ENCODE measurements at places on chromosomes 13 and 19. TPM values are rescaled to one million over a fixed set of nuclear protein-coding genes. Genes with fewer than 3 reads are reported as not detected.

Gene MEX3D
- 12.5 TPM for total RNA-seq

DNA sequence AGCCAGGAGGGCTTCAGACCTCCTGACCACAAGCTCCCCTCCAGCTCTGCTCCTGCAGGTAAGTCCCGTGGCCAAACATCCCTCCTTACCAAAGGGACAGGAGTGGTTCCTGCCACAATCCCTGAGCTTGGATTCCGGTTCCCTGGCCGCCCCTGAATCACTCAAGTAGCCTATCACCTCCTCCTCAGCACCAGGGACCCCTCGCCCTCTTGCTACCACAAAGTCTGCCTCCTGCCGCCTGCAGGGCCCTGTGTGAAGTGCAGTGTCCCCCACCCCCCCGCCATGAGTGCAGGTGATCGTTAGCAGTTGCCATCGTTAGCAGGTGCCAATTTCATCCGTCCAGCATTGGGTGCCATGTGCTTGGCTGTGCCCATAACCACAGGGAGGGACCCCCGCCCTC is 40.8 kb upstream of the RANBP3 start:
- no peak overlapping the region for H3K27ac ChIP-seq
- H3K4me3 ChIP-seq, result no peak overlapping the region
- no peaks in the 10 kb centered on the region for H3K36me3 ChIP-seq
- DNase-seq, result peak; percentile 29
- H3K4me1 ChIP-seq, result peaks cover 14% of the 10 kb centered on the region
- H3K27me3 ChIP-seq, result no peaks in the 10 kb centered on the region

DNA sequence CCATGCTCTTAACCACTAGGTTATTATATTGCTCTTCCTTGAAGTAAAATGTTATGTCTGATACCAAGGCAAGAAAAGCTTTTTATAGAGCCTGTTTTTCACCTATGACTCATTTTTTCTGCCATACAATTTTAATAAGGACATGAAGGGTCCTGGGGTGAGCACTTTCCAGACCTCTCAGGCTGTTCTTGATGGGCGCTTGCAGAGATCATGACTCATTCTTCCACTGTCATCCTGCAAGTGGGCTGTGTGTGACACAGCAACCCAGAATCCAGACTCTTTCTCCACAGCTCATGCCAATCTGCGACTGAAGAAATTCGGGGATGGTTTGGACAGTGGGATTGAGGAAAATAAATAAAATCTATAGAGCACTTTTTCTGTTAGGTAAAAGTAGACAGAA is 506.7 kb upstream of the NBEA start:
- no peak for DNase-seq
- no peak overlapping the region for H3K4me3 ChIP-seq
- H3K27me3 ChIP-seq, result no peaks in the 10 kb centered on the region
- H3K4me1 ChIP-seq, result no peaks in the 10 kb centered on the region

Gene SYNGR4
- not detected for total RNA-seq

DNA sequence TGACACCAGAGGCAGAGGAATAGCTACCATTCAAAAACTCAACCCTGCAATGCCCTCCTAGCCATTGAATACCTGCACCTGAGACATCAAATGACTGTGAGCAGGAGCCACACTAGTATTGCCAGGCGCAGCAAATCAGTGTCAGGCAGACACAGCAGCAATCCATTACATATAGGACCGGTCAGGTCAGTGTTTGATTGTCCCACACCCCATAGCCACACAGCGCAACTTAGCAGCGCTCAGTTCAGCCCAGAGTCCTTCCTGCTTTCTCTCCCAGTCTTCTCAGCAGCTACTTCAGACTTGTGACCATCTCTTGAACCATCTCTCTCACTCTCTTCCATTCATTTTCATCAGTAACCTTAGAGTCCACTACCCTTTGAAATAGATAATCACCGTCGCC is 181.6 kb upstream of the GPR12 start:
- DNase-seq, result no peak
- peaks cover 7% of the 10 kb centered on the region for H3K27me3 ChIP-seq
- no peaks in the 10 kb centered on the region for H3K36me3 ChIP-seq
- no peak overlapping the region for H3K4me3 ChIP-seq

- no peaks in the 10 kb centered on the region for H3K36me3 ChIP-seq
- no peaks in the 10 kb centered on the region for H3K27me3 ChIP-seq
- no peak for DNase-seq
- no peaks in the 10 kb centered on the region for H3K4me1 ChIP-seq
- no peak overlapping the region for H3K27ac ChIP-seq
Observed at GRCh38 chr13:60617991-60618733, 221.1 kb downstream of the TDRD3 start.

Gene TINCR
- total RNA-seq, result 0.68 TPM

DNA sequence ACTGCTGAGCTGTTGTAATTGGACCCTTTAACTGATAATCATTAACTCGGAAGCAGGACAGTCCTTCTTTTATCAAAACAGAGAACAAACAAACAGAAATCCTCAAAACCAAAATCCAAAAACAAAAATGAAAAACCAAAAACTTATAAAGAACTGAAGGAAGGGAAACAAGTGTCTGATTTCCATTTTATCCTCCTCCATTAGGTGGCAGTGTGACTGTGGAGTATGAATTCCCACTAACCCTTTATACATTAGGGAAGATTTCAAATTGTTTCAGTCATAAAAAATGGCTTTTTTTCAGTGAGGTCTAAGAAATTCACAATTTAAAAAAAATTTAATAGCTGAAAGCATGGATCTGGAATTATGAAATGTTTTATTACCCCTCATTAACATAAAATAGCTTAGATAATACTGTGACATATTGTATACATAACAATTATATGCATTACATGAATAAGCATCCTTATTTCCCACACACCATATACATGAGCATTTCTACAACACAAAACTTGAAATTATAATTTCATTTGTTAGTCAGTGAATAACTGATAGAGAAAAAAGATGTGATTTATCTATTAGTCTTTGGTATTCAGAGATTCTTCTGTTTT is 1074.3 kb upstream of the PCDH9 start:
- no peak for DNase-seq
- no peaks in the 10 kb centered on the region for H3K4me1 ChIP-seq
- no peak overlapping the region for H3K4me3 ChIP-seq
- H3K27me3 ChIP-seq, result no peaks in the 10 kb centered on the region

- no peak for DNase-seq
- H3K36me3 ChIP-seq, result no peaks in the 10 kb centered on the region
- no peak overlapping the region for H3K27ac ChIP-seq
- H3K4me1 ChIP-seq, result no peaks in the 10 kb centered on the region
- no peaks in the 10 kb centered on the region for H3K27me3 ChIP-seq
Observed at GRCh38 chr19:7145494-7145893, 76.0 kb downstream of the ZNF557 start.

DNA sequence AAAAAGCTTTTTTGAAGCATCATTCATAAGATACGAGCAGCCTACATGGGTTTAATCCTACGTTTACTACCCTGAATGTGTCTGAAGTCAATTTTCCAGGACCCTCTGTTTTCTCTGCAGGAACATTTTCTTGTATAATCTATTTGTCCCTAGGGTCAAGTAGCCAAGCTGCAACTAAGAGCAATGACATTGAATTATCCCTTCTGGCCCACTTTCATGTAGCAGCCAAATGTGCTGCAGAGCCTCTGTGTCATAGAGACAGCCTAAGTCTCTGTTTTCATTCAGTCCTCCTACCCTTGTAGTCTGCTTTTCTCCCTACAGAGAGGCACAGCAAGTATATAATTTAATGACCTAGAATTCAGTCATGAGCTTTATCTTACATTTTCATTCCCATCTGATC is 82.1 kb downstream of the ZAR1L start:
- no peaks in the 10 kb centered on the region for H3K27me3 ChIP-seq
- H3K4me3 ChIP-seq, result no peak overlapping the region
- H3K4me1 ChIP-seq, result peaks cover 3% of the 10 kb centered on the region
- no peak for DNase-seq
- no peak overlapping the region for H3K27ac ChIP-seq
- H3K36me3 ChIP-seq, result no peaks in the 10 kb centered on the region

Gene ZNF547
- 4.2 TPM for total RNA-seq

Gene PLIN3
- total RNA-seq, result 27.5 TPM

Gene TEX26
- total RNA-seq, result not detected

DNA sequence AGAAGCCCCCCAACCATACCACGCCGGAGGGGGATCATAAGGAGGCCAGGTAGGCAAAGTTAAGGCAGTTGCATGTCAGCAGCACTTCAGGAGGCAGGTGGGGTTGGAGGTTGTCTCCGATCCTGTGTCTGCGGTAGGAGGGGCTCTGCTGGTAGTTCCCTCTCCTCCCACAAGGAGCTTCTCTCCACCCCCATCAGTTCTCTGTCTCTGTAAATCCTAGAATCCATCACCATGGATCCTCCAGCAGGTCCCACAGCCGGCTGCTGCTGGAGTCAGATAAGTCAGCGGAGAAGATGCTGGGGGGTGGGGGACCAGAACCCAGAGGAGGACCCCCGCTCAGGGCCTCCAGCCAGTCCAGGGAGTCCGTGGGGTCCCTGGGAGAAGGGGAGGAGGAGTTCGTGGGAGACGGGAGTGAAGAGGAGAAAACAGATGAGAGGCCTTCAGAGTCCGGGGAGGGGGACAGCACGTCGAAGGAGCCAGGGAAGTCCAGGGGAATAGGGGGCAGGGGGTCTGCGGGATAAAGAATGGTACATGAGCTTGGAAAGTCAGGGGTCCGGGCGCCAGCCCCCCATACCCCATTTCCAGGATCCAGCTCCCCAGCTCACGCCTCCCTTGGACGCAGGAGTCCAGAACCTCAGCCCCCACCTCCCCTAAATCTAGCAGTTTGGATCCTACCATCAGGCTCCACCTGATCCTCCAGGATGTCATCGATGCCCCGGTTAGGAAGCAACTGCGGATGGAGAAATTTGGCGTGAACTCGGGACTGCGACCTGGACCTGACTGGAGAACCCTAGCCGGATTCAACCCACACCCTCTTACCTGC is 6.3 kb downstream of the MAMSTR start:
- peak overlapping the region; percentile 89 for H3K4me3 ChIP-seq
- H3K36me3 ChIP-seq, result peaks cover 4% of the 10 kb centered on the region
- no peak for DNase-seq
- no peaks in the 10 kb centered on the region for H3K27me3 ChIP-seq

Gene UHRF1
- total RNA-seq, result 173 TPM

- no peak overlapping the region for H3K4me3 ChIP-seq
- H3K36me3 ChIP-seq, result no peaks in the 10 kb centered on the region
- DNase-seq, result no peak
- no peaks in the 10 kb centered on the region for H3K4me1 ChIP-seq
Observed at GRCh38 chr13:55815458-55816033, 1325.2 kb upstream of the PRR20A start.

DNA sequence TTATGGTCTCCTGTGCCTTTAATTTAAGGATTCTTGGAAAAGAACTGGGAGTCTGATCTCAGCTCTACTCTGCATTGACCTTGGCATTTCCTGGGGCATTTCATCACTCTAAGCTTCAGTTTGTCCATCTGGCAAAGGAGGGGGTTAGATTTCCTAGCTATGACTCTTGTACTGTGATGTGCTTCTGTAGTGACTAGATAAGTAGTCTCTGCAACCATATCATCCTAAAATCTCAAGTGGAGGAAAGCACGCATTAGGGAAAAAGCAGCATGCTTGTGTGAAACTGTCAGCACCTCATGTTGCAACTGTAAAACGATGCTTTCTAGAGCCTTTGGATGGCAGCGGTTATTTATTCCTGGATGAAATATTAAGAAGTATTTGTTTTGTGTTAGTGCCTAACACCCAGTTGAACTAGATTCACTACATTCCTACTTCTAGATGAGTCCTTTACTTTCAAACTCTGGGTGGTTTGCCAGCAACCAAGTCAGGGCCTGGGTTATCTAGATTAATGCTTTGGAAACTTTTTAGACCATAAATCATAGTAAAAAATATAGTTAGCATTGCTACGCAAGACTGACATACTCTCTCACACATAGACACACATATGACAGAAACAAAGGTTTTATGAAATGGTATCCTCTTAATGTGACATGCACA is 6.8 kb downstream of the WDFY2 start:
- peaks cover 32% of the 10 kb centered on the region for H3K4me1 ChIP-seq
- H3K27me3 ChIP-seq, result no peaks in the 10 kb centered on the region
- no peak overlapping the region for H3K4me3 ChIP-seq
- peaks cover 9% of the 10 kb centered on the region for H3K36me3 ChIP-seq

GRCh38 chr13:108044954-108045353 is 170.4 kb downstream of the LIG4 start:
- no peaks in the 10 kb centered on the region for H3K36me3 ChIP-seq
- H3K4me3 ChIP-seq, result no peak overlapping the region
- no peaks in the 10 kb centered on the region for H3K27me3 ChIP-seq
- no peak overlapping the region for H3K27ac ChIP-seq
- no peaks in the 10 kb centered on the region for H3K4me1 ChIP-seq
- no peak for DNase-seq

Gene PARP4
- 53.5 TPM for total RNA-seq

- H3K4me3 ChIP-seq, result no peak overlapping the region
- no peaks in the 10 kb centered on the region for H3K27me3 ChIP-seq
- no peak for DNase-seq
- H3K4me1 ChIP-seq, result no peaks in the 10 kb centered on the region
Observed at GRCh38 chr13:87058786-87059329, 612.3 kb upstream of the SLITRK5 start.

Gene TMC4
- 0.55 TPM for total RNA-seq

Gene LPAR2
- total RNA-seq, result 50.8 TPM

- no peak overlapping the region for H3K27ac ChIP-seq
- no peaks in the 10 kb centered on the region for H3K36me3 ChIP-seq
- no peaks in the 10 kb centered on the region for H3K4me1 ChIP-seq
- no peak overlapping the region for H3K4me3 ChIP-seq
- DNase-seq, result no peak
Observed at GRCh38 chr19:8167985-8168384, 18.6 kb upstream of the FBN3 start.

DNA sequence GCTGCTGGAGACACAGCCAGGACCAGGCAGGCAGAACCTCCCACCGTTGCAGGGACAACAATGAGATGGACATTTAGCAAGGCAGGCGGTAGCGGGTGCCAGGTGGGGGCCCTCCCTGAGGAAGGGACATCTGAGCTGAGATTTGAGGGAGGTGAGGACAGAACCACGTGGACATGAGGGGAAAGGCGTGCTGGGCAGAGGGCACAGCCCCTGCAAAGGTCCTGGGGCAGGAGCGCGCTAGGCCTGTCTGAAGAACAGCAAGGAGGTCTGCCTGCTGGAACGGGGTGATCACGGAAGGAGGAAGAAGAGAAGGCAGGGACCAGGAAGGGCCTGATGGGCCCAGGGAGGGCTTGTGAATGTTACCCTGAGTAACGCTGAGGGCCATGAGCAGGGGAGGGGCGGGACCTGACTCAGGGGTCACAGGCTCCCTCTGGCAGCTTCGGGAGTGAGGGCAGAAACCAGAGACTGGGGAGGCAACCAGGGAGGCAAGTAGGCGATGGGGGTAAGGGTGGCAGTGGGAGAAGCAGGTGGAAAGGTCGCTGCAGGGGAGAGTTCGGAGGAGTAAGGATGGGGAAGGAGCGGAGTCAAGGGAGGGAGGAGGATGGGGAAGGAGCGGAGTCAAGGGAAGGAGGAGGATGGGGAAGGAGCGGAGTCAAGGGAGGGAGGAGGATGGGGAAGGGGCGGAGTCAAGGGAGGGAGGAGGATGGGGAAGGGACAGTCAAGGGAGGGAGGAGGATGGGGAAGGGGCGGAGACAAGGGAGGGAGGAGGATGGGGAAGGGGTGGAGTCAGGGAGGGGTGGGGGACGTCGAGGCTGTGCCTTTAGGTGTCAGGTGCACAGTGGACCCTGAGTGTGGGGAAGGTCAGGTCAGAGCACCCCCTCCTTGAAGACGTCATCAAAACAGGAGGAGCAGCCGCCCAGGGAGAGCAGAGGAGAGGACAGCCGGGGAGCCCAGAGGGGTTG is 15.7 kb upstream of the B3GNT3 start:
- H3K36me3 ChIP-seq, result peaks cover 36% of the 10 kb centered on the region
- no peak overlapping the region for H3K4me3 ChIP-seq
- DNase-seq, result no peak
- H3K27me3 ChIP-seq, result no peaks in the 10 kb centered on the region
- peak overlapping the region; percentile 64 for H3K27ac ChIP-seq
